ENCODE measurements at places on chromosomes 2 and 18.

GRCh38 chr2:150060341-150060740, 427.1 kb downstream of the RND3 start:
- DNase-seq = no peak

DNA sequence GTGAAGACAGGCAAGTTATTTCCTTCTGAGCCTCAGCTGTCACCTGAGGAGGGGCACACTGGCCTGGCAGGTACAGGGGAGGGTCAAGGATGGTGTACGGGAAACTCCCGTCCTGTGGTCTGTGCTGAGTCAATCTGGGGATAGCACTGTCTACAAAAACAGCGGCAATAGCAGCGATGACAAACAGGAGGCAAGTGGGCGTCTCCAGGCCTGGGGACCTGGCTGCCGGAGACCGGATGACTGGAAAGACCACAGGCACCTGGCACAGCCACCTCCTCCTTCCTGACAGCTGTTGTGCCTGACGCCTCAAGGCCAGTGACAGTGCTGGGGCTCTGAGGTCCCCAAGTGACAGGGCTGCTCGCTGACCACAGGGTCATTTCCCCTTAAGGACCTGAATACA, 202.1 kb upstream of the HS6ST1 start:
- no peak for DNase-seq

- DNase-seq = no peak
Measured at GRCh38 chr18:10839421-10839820, 309.9 kb downstream of the PIEZO2 start.

DNA sequence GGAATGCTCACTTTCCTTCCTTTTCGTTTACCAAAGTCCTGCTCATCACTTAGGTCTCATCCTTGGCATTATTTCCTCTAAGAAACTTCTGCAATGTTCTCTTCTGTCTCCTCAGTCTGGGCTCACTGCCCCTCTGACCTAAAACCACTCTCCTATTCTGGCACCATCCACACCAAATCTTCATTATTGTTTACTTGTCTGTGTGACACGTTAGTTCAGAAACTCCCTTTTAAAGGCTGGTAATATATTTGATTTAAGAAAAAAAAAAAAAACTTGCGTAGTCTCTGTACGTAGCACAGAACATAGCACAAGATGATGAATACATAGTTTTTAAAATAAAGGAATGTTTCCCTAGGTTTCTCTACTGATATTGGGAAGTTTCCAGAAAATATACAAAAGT, 118.8 kb upstream of the CAVIN2 start:
- no peak for DNase-seq

- DNase-seq = no peak
Measured at GRCh38 chr2:135925571-135925970, 49.3 kb upstream of the MCM6 start.

- no peak for DNase-seq
Measured at GRCh38 chr2:167708998-167709397, 538.4 kb downstream of the STK39 start.

- DNase-seq = no peak
Measured at GRCh38 chr2:127913808-127914457, 28.2 kb upstream of the AMMECR1L start.

DNA sequence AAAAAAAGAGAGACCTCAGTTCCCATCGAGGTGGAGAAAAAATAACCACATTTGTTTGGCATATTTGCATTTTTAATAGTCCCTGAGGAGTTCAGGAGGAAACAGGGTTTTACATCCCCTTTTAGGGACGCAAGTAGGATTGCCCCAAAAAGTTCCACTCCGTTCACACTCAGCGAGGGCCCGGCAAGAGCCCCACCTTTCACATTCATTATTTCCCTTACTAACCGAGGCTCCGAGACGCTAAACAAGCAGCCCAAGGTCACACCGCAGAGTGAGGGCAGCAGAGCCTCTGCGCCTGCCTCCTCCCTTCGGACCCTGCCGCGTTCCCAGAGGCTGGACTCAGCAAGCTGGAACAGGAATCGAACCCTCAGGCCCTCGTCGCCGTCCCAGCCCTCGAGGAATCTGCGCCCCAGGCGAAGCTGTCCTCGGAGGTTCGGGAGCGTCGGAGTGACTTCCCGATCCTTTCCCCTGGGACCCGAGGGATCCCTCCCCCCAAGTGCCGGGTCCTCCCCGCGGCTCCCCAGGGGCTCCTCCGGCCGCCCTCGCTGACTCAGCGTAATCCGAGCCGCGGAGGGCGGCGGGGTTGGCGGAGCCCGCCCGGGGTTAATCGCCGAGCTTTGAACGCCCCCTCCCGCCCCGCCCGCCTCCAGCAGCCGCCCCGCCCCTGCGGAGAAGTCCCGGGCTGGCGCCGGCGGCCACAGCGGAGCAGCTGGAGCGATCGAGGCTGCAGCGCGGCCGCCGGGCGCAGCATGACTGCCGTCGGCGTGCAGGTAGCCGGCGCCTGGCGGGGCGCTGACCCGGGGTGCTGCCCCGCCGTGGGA, at the start of gene TMEM37:
Gene TMEM37, plus strand, starts transcription at position 700 of the 821 bp plus-strand sequence. Its CDS starts 50 bp downstream, at position 750.
- peak; percentile 34 for DNase-seq

DNA sequence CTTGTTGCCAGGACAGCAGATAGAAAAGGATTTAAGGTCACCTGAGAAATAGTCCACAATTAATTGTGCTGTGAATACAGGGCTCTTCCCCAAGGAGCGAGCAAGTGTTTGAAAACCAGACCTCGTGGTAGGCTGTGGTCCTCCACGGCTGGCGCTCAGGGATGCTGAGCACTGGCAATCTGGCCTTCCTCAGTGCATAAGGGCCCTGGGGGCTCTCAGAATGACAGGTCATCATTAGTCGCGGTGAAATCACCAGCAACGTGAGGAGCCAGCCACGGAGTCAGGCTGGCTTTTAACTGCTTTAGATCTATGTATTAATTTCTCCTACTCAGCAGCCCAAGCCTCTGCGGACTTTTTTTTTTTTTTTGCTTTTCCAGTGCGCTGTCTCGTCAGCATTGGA, 148.5 kb downstream of the FHOD3 start:
- no peak for DNase-seq

DNA sequence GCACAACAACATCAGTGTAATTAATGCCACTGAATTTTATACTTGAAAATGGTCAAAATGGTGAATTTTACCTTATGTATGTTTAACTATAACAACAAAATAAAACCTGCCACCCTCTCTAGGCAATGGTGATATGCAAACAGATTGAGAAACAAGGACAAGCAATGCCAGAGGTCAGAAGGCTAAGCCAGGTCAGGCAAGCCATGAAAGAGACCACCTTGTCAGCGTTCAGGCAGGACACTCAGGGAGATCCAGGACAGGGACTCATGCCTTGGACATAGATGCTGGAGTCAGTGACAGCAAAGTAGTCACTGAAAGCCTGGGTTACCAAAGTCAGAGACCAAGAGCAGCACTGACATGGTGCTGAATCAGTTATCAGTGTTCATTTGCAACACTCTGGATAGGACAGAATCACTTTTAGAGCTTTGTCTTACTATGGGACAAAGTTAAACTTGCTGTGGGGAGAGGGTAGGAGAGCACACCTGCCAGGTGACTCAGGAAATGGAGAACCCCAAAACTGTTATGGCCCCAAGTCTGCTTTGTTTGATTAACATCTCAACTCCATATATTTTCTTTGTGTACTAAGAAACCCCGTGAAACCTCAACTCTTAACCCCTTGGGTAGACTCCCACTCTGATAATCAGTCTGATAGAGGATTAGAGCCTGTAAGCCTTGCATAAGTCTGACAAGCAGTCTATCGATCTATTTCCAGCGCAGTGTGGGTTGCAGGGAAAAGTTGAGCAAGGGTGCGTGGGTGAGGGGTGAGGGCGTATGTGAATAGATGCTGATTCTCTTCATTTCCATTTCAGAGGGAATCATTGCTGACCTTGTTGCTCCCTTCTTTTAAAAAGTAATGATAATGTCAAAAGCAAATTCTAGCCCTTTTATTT, 48.7 kb upstream of the ZNF385B start:
- no peak for DNase-seq

- DNase-seq = no peak
Measured at GRCh38 chr2:72863046-72863445, 24.2 kb upstream of the SPR start.

DNA sequence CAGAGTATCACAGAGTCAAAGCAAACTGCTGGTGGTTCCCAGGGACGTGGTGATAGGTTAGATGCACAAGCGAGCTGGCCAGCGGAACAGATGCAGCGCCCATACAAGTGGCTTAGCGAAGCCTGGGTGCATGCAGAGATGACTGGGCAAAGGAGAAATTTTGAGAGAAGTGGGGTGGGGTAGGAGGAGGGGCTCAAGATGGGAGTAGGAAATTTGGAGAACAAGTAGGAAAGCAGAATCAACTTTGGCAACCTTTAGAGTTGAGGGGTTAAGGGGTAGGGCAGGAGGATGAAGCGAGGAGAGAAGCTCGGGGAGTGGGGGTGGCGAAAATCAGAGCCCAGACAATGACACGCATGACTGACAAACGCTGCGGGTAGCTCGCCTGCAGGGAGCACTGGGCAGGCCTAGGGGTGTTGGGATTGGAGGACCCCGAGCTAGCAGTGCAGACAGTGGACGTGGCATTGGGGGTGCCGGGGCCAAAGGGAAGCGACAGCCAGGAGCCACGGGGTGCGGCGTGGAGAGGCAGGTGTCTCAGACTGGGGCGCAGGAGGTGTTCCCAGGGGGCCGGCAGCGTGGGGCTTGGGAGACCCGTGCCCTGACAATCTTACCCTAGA, 431 bp downstream of the FAM98A start:
- DNase-seq = peak; percentile 42

DNA sequence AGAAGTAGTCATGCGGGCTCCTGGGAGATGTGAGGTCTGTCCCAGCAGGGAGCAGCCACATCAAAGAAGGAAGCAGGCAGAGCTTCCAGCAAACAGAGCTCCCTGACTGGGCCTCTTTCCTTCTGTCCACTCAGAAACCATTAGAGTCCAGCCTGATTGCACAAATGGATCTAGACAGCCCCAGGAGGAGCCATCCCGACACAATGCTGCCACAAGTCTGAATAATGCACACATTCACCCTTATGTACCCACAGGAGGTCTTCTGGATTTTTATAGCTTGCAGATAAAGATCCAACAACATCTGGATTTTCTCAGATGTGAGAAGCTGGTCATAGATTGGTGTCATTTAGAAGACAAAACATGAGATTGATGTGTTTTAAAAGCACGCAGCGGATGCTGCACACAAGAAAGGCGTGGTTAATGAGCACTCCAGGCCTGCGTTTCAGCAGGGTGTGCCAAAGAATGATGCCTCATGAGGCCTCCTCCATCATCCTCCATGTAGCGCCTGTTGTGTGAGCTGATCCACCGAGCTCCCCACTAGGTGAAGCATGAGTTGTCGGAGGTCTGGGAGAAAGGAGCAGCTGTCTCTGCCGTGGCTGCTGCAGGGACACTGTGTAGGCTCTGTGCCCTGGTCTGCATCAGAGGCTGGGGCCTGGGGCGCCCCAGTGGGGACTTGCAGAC, 60.6 kb downstream of the MTCL1 start:
- DNase-seq = no peak

- no peak for DNase-seq
Measured at GRCh38 chr18:12041561-12041960, 52.1 kb upstream of the ANKRD62 start.

DNA sequence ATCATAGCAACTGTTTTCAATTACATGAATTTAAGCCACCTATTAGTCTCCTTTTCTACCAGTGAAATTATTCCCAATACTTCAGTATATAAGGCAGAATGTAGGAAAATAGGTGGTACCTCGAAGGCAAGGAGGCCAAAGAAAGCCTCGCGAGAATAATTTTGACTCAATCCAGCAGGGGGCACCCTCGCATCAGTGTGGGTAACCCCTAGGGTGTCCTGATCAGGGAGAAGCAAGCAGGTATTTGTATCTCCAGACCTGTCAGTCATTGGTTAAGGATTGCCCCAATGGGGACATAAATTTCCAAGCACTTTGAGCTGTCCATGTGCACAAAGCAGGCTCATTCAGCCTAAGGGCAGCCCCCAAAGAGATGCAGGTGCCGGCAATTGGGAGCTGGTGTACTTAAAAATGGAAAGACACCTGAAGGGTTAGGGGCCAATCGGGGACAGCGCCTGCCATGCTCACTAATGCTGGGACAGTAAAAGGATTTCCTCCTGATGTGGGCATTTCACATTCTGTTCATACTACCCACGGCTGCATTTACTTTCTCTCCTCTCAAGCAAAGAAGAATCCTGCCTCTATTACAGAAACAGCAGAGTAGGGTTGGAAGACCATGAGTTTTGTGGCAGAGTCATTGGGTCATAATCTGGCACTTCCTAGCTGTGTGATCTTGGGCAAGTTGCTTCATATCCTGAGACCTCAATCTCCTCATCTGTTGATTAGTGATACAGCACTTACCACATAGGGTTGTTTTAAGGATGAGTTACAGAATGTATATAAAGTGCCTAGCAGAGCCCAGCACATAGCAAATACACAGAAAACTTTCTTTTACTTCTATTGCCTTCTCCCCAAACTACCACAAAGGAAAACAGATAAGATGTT, 136.1 kb downstream of the ICOS start:
- no peak for DNase-seq

DNA sequence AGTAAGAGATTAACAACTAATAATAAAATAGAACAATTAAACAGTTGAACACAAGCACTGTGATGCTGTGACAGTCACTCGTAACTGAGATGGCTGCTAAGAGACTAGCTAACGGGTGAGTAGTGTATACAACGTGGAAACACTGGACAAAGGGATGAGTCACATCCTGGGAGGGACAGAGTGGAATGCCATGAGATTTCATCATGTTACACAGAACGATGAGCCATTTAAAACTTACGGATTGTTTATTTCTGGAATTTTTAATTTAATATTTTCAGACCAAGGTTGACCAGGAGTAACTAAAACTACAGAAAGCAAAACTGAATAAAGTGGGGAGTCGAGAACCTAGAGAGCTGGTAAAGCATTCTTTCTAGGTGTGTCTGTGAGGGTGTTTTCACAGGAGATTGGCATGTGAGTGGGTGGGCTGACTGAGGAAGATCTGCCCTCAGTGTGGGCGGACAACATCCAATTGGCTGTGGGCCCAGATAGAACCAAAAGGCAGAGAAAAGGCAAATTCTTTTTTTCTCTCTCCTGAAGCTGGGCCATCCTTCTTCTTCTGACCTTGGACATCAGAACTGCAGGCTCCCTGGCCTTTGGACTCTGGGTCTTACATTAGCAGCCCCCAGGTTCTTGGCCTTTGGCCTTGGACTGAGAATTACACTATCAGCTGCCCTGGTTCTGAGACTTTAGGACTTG, 14.6 kb downstream of the TMSB10 start:
- peak; percentile 24 for DNase-seq

- no peak for DNase-seq
Measured at GRCh38 chr2:641164-641871, 35.9 kb downstream of the TMEM18 start.

Data from Kasumi-1 (cell line).